Activated CD4-positive, alpha-beta T cell treated with anti-CD3 and anti-CD28 coated beads, Interleukin-2, amount 50 U/mL, for 16 hours (primary cell): ENCODE measurements at places on chromosomes 12 and 14.

DNA sequence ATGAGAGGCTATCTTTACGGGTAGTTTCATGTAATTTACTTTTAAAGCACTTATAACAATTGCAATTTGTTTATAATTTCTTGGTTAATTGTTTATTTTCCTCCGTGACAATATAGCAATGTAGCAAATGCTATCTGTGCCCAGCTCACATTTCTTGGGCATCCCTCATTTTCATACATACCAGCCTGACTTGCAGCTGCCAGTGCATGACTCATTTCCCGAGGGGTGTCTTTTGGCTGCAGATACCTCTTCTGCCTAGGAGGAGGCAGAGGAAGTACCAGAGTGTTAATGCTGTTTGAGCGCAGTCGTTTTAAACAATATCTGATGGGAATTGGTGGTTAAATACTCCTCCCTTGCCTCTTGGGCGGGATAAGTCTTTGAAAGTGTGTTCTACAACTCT is 104.2 kb upstream of the ABCD2 start:
- DNase-seq = peak; percentile 79

DNA sequence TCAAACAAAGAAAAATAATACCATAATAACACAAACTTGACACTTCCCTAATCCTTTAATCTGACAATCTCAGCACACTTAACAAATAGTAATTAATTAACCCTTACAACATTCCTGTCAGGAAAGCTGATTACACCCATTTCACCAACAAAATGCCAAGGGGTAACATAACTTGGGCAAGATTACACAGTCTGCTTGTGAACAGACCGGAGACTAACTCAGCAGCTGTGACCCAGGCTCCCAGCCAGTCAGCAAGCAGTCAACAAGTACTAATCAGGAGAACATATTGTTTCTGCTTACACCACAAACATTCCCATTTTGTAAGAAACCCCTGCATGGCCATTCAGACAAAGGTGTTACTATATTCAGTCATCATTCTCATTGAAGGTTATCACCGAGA is 592.5 kb upstream of the FLRT2 start:
- DNase-seq = no peak

- DNase-seq = no peak
Measured at GRCh38 chr12:10131111-10131690, 1.2 kb upstream of the CLEC7A start.

DNA sequence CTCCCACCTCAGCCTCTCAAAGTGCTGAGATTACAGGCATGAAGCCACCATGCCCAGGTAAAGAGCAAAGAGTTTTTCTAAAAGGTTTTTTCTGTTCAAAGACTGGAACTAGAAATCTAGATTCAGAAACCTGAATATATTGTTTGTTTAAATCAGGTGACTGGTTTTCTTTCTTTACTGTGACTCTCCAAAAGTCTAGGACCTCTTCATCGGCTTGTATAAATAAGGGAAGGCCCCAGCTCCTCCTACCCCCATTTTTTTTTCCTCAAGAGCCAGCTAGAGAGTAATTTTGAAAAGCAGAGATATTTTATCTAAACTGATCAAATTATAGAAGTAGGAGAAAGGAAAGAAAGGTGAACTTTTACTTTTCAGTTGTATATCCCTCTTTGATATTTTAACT is 48.0 kb downstream of the TMEM116 start:
- DNase-seq = no peak
